Progenitor cell of endocrine pancreas (in vitro differentiated cells): ENCODE measurements at places on chromosomes 5 and 9.

GRCh38 chr5:94693043-94693822 lies 74.8 kb downstream of the SLF1 start:
- no peak for DNase-seq

- no peak for DNase-seq
These were observed 22.4 kb downstream of the UTP15 start for GRCh38 chr5:73587923-73588322.

- no peak for DNase-seq
These were observed 144.5 kb upstream of the NUDT12 start for GRCh38 chr5:103706939-103707682.

DNA sequence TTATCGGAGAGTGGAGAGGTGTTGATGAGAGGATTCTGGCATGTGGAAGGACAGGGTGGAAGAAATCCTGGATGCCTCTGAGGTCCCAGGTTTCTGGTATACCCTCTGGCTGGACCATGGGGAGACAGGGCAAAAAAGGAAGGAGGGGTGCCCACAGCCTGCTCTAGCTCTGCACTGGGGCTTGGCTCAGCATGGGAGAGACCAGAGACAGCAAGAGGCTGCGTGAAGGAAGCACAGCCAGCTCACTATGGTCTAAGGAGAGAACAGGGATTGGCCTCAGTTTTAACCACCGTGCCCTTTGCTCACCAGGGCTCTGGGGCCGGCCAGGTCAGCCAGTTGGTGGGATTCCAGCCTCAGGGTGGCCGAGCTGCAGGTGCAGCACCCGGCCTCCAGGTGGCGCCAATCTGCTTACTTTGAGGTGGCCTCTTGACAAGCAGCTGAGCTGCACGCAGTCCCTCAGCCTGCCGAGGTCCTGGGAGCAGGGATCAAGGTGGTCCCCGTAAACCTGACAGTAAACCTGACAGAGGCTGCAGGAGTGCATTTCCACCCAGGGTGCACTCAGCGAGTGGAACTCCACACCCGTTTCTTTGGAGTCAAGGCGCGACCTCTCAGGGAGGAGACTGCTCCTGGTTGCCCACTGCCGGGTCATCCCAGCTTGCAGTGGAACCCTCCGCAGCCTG lies 25.0 kb upstream of the SPTLC1 start:
- DNase-seq, result peak; percentile 90

- DNase-seq, result no peak
These were observed 217.6 kb upstream of the PIK3R1 start for GRCh38 chr5:67997892-67998457.

DNA sequence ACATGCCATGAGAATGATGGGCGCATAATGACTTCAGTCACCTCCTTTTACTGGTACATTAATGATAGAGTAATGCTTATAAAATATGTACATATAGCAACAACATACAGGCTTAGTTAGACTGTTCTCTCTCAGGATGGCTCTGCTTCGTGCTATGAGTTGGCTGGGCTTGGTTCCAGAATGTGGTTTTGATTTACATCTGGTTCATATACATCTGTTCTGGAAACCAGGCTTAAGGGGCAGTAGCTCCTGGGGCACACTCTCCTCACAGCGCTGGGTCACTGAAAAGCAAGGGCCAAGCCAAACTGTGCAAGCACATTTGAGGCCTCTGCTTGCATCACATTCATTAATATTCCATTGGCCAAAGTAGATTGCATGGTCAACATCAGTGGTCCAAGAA lies 44.9 kb downstream of the PCSK1 start:
- no peak for DNase-seq

- no peak for DNase-seq
These were observed 265.3 kb downstream of the TRIM32 start for GRCh38 chr9:116952436-116952810.

GRCh38 chr5:16757146-16757545 lies 140.3 kb upstream of the RETREG1 start:
- DNase-seq, result no peak

- DNase-seq, result no peak
These were observed 38.3 kb upstream of the DAB2IP start for GRCh38 chr9:121613009-121613752.

GRCh38 chr5:56190497-56190896 lies 42.6 kb downstream of the ANKRD55 start:
- no peak for DNase-seq

GRCh38 chr9:104923740-104924139 lies 4.2 kb downstream of the ABCA1 start:
- no peak for DNase-seq

DNA sequence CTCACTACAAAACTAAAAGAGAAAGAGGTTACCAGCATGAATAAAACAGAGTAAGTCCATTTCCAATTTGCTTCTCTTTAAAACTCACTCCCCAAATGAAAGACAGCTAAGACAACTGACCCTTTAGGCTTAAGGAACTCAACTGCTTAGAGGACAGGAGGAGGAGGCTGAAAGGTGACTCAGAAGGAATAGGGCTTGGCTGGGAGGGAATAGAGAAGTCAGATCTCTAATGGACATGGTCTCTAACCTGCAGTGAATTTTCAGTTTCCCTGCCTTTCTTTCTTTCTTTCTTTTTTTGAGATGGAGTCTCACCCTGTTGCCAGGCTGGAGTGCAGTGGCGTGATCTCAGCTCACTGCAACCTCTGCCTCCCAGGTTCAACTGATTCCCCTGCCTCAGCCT lies 261.8 kb upstream of the CLINT1 start:
- no peak for DNase-seq

GRCh38 chr5:1767524-1768282 lies 31.9 kb downstream of the MRPL36 start:
- no peak for DNase-seq

- no peak for DNase-seq
These were observed 263.9 kb downstream of the CHSY3 start for GRCh38 chr5:130168211-130168610.

GRCh38 chr9:1458503-1458902 lies 408.3 kb downstream of the DMRT2 start:
- no peak for DNase-seq

GRCh38 chr5:143524338-143524945 lies 121.0 kb upstream of the NR3C1 start:
- DNase-seq, result no peak

DNA sequence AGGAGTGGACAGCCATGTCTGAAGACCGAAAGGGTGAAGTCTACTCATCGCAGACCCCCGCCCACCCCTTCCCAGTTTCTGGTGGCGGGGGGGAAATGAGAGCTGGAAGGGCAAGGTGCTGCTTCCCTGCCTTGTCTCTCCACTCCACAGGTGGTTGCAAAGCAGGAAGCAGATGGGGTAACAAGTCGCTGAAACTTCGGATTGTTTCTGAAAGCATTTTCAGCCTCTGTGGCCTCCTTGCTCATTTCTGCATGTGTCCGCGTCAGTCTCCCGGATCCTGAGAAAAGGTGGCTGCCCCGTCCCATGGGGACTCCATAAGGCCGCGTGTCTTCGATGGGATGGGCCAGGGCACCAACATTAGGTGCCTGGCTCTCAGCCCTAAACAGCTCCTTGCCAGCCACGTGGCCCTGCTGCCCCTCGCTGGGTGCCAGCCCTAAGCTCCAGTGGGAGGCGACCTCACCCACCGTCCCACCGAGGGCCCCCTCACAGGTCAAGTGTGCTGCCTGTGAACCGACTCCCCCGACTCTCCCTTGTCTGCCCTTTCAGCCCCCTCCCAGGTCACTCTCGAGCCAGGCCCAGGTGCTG lies 971 bp downstream of the PHYKPL start:
- DNase-seq, result no peak

GRCh38 chr9:136082496-136083361 lies 12.4 kb downstream of the NACC2 start:
- no peak for DNase-seq

DNA sequence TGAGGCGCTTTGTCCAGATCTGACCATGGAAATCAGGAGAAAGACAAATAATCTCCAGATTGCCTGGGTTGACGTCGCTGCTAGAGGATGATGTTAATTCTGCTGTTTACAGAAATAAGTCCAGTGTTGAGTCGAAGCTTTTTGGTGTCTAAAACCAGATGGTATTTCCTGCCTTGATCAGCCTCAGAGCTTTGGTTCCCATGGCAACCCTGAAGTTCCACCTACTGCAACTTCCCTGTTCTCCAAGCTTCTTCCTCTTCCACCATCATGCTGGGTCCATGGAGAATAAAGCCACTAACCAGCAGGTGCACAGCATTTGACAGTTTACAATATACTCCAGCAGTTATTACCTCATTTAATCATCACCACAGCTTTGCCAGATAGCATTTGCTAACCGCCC lies 18.0 kb upstream of the GABBR2 start:
- DNase-seq, result no peak

GRCh38 chr5:77560677-77561263 lies 68.7 kb upstream of the WDR41 start:
- no peak for DNase-seq

GRCh38 chr5:172918421-172919371 lies 40.5 kb upstream of the RPL26L1 start:
- DNase-seq, result no peak

DNA sequence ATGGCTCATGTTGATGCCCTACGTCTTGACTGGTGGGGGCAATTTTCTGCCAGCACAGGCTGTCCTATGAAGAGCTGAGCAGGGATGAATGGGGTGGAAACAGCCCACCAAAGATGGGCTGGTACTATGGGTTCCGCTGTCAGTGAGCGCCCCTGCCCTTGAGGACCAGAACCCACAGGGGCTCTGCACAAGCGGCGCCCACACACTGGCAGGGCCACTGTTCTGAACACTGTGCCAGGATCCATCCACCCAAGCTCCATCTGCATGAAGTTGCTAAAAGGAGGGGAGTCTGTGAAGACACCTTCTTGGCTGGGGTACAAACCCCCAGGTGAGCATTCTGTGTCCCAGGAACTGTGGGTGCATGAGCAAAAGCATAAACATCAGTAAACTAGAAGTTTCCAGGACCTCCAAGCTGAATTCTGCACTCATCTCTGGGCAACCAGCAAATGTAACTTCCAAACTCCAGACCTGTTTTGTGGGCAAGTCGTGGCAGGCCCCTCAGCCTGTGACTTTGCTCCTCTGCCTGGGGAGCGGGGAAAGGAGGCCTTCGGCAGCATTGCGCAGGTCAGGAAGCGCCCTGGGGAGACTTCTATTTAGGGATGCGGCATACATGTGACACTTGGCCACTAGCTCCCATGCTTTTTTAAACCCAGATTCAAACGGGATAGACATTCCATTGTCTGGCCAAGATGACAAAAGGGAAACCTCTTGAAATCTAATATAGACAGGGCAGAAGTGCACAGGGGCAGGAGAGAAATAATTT lies 48.9 kb downstream of the PTPN3 start:
- DNase-seq, result no peak

- DNase-seq, result no peak
These were observed 99.0 kb upstream of the DAB2 start for GRCh38 chr5:39523821-39524220.

DNA sequence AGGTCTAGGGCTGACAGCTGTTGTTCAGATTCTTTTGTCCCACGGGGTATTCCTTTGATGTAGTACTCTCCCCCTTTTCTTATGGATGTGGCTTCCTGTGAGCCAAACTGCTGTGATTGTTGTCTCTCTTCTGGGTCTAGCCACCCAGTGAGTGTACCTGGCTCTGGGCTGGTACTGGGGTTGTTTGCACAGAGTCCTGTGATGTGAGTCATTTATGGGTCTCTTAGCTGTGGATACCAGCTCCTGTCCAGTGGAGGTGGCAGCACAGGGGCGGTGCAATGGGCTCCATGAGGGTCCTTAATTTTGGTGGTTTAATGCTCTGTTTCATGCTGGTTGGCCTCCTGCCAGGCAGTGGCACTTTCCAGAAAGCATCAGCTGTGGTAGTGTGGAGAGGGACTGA lies 161.3 kb downstream of the CAVIN4 start:
- no peak for DNase-seq

DNA sequence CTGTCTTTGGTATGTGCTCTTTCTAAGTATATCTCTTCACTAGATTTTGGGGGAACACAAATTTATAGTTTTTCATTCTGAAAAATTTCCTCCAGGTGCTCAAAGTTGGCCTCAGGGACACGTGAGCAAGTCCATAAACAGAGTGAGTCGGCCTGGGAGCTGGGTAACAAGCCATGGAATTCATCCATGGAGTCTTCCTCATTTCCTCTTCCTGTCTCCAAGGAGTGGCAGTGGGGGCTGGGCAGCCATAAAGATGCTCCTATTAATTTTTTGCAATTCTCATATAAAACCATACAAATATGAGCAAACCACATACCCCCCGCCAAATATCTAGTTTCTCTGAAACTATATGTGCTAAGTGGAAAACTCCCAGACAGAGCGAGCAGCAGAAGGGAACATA lies 136.6 kb upstream of the OTULINL start:
- DNase-seq, result no peak

DNA sequence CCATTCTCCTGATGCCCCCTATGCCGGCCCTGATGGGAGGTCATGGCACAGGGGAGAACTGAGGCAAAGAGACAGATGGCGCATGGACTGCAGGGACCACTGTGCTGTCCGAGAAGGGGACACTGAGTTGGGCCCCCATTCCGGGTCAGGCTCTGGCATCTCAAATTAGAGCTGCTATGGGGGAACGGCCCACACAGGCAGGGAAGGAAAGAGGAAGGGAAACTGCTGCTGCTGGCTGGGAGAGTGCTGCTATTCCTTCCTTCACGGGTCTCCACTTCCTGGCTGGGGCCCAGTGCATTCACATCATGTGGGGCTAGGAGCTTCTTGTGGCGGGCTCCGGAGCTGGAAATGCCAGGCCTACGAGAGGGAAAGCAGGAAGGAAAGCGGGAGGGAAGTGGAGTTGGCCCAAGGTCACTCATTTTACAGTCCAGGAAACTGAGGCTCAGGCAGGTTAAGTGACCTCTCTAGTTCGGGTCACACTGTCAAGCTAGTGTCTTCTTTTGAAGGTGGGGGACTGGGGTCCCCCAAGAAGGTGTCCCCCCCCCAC lies 1.3 kb upstream of the CARD19 start:
- no peak for DNase-seq

GRCh38 chr5:163551156-163551555 lies 45.7 kb downstream of the MAT2B start:
- DNase-seq, result no peak

DNA sequence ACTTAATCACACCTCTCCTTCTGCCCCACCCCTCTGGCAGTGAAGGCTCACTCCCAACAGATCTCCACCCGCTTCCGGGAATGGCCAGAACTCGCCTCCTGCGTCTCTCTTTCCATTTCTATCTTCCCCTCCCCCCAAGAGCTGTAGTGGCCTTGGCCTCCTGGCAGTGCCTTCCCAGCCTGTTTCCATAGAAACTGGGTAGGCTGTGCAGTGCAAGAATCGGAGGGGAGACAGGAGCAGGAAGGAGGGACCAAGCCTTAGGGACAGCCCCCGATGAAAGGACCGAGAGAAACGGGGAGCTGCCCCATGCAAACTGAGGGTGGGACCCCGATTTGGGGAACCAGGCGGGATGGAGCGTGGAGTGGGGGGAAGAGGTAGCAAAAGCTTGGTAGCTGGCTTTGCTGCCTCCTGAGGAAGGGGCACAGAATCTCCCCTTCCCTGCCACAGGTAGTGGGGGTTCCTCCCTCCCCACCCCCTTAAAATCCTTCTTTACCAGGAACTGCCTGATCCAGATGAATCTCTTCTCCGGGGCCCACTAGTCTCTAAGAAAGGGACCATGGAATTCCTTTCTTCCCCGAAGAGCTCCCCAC lies 4.5 kb upstream of the PCDH1 start:
- no peak for DNase-seq

GRCh38 chr9:81885602-81886001 lies 42.6 kb upstream of the SPATA31D4 start:
- DNase-seq, result no peak
